ENCODE measurements at places on chromosomes 13 and 19.

DNA sequence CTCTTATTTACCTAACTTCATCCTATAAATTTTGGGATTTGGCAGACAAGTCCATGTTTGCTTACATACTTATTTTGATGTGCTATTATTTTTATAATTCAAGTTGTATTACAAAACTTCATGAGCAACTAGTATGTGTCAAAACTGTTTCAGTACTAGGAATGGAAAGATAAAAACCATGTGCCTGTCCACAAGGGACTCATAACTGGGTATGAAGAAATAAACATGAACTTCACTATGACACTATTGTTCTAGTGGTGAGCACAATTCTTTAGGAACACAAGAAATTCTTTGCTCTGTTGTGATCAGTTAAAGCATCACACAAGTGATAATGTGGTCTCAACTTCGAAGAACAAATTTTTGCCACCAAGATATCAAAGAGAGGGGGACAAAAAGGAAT is 97.5 kb upstream of the FBXL3 start:
- DNase-seq: no peak

- no peak for DNase-seq
Measured at GRCh38 chr19:10079031-10079453, 7.1 kb upstream of the SHFL start.

- no peak for DNase-seq
Measured at GRCh38 chr19:21707065-21707464, 60.3 kb downstream of the ZNF100 start.

- peak; percentile 5 for DNase-seq
Measured at GRCh38 chr13:82330499-82330898, 1551.8 kb downstream of the SLITRK1 start.

GRCh38 chr13:31043957-31044356 is 111.5 kb downstream of the TEX26 start:
- DNase-seq: no peak

DNA sequence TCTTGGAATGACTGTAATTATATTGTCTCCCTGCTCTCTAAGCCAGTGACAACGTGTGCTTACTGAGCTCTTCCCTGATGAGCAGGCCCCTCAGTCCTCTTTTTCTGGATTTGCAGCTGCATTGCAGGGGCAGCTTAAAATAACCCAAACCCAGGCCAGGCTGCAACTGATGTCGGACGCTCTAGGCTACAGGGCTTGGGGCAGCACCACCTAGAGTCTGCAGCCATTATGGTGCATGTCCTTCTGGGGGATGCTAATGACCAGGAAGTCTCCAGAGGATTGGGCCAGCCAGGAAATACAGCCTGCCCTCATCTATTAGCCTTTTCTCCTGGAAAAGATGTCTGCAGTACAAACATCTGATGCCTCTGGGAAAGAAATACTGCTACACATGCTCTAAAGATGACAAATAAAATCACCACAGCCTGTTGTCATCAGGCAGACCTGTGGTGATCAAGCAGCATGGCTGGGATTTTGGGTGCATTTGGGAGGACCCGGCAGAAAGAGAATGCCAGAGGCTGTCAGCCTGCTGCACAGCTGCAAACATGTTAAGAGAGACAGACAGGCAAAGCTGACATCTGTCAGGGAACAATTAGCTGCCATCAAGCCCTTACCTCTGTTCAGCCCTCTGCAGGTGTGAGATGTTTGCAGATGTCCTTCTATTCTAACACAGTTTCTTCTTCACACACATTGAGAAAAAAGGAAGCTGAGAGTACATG is 51.8 kb downstream of the CCDC70 start:
- DNase-seq: no peak

DNA sequence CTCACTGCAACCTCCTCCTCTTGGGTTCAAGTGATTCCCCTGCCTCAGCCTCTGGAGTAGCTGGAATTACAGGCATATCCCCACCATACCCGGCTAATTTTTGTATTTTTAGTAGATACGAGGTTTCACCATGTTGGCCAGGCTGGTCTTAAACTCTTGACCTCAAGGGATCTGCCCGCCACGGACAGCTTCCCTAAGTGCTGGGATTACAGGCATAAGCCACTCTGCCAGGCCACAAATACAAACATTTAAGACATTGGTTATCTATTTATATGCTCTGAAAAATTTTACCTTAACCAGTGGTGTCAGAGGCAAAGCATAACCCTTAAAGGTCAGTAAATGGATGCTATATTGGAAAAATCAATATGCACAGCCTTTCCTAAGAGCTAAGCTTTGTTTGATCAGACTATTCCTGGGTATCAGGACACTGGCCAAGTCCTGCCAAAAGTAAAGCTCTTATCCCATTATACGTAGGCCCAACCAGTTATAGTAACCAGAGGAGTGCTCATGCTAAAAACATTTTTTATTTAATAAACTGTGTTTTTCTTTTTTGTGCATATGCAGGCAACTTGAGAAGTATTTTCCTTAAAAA is 56.4 kb upstream of the STARD13 start:
- DNase-seq: no peak

GRCh38 chr19:48509467-48510194 is 2.0 kb downstream of the LMTK3 start:
- DNase-seq: no peak

DNA sequence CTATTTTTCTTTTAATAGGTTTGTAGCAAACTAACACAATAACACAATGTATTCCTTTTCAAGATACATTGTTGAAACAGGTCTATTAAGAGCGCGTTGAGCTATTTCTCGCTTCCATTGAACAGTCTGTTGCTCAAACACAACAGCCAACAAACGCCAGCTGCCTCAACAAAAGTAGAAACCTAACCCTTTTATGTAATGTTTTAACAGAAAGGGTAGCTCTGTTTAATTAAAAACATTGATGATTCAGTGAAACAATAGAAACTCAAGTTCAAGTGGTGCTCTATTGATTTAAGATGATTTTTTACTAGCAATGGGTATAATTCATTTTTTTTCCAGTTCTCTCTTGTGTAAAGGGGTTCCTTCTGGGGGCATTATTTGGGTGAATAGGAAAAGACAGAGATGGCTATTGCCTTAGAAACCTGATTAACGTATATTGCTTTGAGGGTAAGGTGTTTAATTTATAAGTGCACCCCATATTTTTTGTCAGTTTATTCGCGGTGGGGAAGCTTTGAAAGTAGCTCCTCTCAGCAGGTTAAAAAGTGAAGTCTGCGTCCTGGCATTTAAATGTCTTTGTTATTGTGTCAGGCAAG is 14.9 kb downstream of the ZIC2 start:
- DNase-seq: no peak

DNA sequence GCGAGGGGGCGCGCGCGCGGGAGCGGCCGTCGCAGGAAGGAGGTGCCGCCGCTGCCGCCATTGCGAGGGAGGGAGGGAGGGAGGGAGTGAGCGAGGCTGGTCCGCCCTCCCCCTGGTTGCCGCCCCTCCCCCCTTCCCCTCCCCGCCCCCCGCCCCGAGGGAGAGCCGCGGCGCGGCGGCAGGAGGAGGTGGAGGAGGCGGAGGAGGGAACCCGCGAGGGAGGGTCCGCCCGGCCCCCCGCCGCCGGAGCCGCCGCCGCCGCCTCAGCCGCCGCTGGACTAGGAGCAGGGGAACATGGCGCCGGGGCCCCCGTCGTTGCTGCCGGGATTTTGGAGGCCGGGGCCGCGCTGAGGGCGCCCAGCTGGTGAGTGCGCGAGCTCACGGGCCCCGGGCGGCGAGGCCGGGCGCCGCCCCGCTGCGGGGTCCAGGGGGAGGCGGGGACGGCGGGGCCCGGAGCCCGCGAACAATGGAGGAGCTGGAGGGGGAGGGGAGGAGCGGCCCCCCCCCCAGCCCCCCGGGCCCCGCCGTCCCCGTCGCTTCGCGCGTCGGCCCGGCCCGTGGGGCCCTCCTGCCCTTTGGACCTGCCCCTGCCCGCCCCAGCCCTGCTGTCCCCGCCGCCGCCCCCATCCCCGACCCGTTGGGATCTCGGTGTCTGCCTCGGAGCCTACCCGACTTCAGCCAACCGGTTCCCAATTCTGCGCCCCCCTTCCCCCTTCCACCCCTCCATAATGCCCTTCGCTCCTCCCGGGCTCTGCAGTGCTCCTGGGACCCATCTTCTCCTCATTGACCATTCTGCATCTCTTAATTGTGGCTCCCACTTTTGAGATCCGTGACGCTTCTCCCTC is at the start of gene ARHGAP35:
TSS of gene ARHGAP35 (plus strand) at position 152 of the 845 bp plus-strand sequence. CDS start 57,679 bp downstream, outside the sequence.
- peak; percentile 94 for DNase-seq

DNA sequence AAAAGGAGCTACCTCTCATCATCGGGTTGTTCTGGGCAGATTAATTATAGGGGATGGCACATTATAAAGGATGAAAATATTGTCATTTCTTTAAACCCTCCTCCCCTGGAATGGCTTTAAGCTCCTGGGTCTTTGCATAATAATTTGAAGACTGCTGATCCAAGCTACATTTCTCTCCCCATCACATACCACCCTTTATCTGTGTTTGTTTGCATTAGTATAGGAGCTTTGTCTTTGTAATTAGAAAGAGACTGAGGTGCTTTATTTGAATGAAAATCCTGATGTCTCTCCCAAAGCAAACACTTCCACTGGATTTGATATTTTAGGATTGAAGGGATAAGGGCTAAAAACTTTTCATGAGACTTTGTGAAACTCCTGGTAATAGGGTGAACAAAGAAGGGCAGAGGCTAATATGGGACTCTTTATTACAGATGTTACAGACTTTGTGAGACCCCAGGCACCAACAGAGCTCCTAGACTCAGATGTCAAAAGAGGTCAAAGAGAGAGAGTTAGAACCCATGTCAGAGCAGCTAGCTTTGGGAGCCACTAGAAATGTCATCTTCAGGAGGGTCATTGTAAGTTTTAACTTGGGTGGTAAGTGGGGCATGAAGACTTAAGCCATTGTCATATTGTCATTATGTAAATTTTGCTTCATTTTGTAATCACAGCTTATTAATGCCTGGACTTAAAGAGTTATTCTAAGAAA is 75.3 kb upstream of the RXFP2 start:
- no peak for DNase-seq

DNA sequence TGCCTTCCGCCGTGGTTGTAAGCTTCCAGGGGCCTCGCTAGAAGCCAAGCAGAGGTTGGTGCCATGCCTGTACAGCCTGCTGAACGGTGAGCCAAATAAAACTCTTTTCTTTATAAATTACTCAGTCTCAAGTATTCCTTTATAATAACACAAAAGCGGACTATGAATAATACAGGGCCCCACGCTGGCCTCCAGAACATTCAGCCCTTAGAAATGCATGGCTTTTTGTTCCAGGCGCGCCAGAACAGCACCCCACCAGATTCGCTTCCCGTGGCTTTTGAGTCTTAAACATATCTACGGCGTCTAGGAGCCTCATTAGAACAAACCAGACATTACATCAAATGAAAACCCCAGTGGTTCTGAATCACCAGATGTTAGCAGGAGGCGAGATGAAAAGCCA is 75.1 kb downstream of the SLC15A1 start:
- DNase-seq: no peak

DNA sequence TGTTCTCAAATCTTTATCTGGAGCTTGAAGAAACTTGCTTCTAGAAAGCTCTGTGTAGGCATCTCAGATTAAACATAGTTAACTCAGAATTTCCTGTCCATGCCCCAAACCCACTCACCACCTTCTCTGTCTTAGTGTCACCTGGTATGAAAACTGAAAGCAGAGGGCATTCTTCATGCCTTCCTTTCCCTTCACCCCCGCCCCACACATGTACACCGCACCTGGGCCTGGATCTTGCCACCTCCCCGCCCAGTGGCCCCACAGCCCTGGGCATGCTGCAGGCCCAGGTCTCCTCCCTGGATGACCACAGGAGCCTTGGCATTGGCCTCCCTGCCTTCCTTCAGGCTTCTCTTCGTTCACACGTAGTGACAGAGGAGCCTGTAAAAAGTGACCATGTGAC is 15.8 kb downstream of the CFAP97D2 start:
- DNase-seq: no peak

GRCh38 chr13:94233401-94233800 is 246.1 kb downstream of the DCT start:
- no peak for DNase-seq
